AG09319 (cell line): ENCODE measurements at places on chromosomes 12 and 14.

DNA sequence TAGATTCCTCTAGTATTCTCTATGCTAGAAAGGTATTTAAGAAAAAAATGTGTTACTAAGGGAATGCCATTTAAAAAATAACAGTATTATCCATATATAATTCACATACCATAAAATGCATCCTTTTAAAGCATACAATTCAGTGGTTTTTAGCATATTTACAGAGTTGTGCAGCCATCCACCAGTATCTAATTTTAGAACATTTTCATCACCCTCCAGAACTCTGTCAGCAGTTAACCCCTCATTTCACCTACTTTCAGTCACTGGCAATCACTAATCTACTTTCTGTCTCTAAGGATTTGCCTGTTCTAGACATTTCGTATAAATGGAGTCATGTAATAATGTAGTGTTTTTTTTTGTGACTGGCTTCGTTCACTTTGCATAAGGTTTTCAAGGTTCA is 33.4 kb downstream of the TBC1D15 start:
- no peak for DNase-seq

- DNase-seq = no peak
Measured at GRCh38 chr14:102717276-102717675, 60.0 kb upstream of the TRAF3 start.

DNA sequence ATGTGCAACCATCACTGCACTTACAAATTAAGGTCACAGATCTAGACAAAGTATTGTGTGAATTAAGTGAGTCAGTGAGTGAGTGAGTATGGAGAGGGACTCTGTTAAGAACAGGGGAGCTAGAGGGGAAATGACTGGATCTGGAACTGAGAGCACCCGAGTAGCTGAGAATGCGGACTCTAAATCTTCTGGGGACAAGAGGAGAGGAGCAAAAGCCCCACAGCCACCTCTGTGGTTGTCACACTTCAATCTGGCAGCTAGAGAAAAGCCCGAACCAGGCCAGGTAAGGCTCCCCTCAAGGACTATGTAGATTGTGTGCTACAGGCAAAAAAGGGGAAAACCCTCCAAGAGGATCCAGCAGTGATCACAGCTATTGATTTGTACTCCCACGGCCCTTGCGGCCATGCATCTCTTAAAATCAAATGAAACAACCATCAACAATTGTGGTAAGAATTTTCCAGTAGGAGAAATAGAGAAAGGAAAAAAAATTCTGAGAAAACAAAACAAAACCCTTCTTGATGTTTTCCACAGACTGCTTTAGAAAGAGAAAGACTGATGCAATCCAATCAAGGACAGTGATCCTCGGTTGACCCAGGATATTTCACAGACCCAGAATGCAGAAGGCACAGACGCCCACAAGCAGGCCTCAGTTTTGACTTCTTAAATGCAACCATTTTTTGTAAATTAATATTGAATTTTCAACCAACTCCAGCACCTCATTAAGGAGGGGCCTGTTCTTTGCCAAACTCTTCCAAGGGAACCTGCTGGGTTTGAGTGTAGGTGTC is 109.6 kb downstream of the SLC38A6 start:
- DNase-seq = no peak

- no peak for DNase-seq
Measured at GRCh38 chr14:89155491-89155890, 261.5 kb downstream of the FOXN3 start.

DNA sequence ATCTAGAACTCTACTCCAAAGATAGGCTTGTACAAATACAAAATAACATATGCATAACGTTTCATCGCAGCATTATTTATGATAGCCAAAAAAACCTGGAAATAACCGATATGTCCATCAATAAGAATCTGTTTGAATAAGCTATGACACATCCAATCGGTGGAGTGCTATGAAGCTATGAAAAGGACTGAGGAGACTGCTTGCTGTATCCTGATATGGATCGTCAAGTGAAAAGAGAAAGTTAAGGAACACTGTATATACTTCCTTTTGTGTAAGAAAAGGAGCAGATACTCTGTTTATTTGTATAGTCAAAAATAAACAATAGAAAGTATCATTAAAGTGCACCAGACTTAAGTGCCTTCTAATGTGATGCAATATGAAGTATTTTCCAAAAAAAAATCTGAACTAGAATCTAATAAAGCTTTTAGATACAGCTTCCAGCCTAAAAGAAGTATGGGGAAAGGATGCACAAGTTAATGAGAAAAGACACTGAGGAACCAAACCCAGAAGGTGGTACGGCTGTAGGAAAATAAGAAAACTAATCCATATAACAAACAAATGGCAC is 645 bp upstream of the KLHDC1 start:
- no peak for DNase-seq

- no peak for DNase-seq
Measured at GRCh38 chr12:131106349-131106941, 152.7 kb downstream of the ADGRD1 start.

DNA sequence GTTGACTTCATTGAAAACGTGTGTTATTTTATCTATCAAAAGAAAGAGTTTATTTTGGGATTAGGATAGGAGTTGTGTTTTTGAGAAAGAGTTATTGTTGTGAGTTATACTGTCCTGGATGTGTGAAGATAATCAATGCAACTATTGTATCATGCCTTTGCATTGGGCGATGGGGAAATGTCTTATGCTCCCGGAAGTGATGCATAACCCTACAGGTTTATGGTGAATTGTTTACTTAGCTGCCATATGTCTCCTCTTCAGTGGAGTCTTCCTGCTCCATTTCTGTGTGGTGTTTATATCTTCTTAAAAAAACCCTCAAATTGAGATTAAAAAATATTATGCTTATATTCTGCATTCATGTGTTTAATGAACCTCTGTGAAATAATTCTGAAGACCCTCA is 6.5 kb downstream of the PDE3A start:
- DNase-seq = no peak

- DNase-seq = no peak
Measured at GRCh38 chr14:72723858-72724530, 169.9 kb downstream of the DPF3 start.

GRCh38 chr12:110149086-110149660 is 25.0 kb downstream of the IFT81 start:
- DNase-seq = no peak

DNA sequence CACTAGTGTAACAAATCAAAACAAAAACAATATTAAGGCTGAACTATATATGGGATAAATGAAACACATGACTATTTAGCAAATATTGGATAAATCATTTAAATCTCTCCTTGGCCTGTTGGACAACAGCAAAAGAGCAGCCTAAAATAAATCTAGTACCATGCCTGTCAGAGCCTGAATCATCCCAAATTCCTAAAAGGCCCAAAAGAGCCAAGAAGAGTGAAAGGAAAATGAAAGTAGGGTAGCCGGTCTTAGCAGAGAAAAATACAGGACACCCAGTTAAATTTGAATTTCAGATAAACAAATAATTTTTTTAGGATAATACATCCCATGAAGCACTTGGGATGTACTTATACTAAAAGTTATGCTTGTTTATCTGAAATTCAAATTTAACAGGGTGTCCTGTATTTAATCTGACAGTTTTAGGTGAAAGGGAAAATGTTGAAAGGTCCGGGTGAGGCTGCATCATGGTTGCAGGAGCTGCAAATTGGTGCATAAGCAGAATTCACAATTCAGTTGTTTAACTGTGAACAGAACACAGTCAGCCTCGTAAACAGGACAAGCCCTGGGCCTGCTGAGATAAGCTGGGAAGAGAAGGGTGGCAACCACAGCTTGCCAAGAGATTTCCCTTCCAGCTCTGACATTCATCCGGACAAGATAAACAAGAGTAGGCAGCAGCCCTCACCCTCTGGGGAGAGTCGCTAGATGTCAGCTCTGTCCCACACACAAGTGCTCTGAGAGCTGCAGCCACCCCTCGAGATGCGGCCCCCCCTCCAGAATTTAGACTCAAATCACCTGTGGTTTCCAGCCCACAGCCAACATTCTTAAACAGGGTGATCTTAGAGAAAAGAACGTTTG is 30.3 kb downstream of the DMAC2L start:
- DNase-seq = no peak

DNA sequence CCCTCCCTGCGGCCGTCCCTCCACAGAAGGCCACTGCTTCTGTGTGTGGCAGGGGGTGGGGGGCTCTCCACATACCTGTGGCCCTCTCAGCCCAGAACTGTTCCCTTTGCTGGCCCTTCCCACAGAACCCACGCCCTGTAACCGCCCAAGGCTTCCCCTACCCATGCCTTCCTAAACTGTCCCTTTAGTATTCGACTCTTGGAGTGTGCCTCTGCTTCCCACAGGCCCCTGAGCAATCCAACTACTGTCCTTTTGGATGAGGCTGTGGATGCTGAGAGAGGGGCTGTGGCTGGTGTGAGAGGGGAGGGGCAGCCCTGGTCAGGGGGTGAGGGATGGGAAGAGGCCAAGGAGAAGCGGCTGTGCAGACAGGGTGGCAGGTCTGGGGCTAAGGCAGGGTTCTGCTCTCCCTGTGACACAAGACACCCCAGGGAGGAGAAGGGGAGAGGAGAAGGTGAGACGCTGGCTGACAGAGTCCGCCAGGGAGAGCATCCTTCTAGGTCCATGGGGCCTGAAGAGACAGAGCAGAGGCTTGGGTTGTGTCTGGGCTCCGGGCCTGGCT is 46.0 kb downstream of the DLK1 start:
- no peak for DNase-seq

DNA sequence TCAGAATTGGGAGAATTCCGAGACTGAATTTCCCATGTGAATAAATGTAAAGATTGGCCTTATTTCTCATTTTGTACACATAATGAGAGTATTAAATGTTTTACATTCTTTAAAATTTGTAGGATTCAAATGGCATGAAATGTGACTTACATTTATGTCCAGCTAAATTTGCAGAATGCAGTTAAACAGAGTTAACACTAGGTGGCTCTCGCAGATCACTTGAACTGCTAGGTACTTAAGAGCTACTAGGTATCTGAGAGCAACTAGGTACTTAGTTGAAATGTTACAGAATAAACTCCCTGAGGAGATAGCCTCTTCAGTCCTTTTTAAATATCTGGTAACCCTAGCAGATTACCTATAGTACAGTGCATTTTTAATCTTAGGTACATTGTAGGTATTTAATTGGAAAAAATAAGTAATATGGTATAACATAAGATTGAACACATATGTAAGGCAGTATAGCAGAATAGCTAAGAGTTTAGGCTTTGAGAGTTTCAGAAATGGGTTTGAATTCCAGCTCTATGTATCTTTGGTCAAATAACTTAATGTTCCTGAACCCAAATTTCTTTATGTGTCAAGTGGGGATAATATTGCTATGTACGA is 73.8 kb downstream of the KIAA0586 start:
- DNase-seq = peak; percentile 57

GRCh38 chr12:45966486-45966885 is 23.9 kb downstream of the SCAF11 start:
- DNase-seq = no peak

- DNase-seq = peak; percentile 34
Measured at GRCh38 chr12:123237646-123238329, 4.6 kb downstream of the MTRFR start.

DNA sequence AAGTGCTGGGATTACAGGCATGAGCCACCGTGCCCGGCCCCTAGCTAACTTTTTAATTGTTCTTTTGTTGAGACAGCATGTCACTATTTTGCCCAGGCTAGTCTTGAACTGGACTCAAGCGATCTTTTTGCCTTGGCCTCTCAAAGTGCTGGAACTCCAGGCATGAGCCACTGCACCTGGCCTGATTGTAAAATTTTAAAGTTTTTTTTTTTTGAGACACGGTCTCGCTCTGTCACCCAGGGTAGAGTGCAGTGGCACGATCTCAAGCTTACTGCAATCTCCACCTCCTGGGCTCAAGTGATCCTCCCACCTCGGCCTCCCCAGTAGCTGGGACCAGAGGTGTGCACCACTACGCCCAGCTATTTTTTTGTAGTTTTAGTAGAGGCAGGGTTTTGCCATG is 79.1 kb upstream of the SINHCAF start:
- DNase-seq = no peak

GRCh38 chr12:54306925-54307741 is 6.3 kb upstream of the NFE2 start:
- peak; percentile 42 for DNase-seq

- no peak for DNase-seq
Measured at GRCh38 chr12:83123039-83123438, 436.3 kb downstream of the TMTC2 start.

GRCh38 chr14:97697772-97698171 is 900.6 kb downstream of the VRK1 start:
- no peak for DNase-seq

DNA sequence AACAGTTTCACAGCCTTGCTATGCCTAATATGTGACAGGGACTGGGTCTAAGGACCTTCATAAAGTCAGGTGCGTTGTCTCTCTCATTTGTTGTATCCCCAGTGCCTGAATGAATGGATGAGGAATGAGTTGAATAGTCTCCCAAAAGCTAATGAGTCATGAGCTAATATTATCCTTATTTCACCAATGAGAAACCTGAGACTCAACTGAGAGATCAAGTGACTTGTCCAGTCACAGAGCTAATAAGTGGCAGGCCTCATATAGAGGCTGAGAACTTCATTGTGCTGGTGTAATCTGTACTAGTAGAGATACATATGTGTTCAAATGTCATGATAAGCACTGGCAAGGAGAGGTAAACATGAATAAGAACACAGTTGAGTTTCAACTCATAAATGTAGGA is 612.4 kb downstream of the NRXN3 start:
- DNase-seq = no peak

DNA sequence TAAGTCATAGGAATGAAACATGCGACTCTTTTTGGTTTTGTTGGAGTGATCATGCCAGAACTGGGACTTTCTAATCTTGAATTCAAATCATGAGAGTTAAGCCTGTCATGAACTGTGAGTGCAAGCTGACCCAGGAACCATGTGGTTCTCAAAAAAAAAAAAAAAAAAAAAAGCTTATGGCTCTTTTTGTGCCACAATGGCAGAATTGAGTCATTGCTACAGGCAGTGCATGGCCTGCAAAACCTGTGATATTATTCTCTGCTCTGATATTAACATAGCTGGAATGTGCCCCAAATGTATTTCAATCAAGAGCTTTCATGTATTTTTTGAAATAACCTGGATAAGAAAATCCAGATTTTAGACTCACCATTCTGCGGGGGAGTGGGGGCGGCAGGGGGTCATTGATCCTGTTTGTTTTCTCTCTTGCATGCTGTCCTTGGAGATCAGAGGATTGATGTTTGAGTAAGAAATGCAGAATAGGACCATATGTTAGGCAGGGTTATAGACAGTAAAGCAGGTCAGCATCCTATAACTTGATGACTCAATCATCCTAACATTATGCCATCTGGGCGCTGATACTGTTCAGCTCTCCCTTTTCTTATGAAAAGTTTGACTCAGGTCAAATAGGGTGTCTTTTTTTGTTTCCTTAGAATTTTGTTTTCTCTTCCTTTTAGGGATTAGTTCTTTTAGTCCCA is 797.4 kb downstream of the DIO2 start:
- no peak for DNase-seq

DNA sequence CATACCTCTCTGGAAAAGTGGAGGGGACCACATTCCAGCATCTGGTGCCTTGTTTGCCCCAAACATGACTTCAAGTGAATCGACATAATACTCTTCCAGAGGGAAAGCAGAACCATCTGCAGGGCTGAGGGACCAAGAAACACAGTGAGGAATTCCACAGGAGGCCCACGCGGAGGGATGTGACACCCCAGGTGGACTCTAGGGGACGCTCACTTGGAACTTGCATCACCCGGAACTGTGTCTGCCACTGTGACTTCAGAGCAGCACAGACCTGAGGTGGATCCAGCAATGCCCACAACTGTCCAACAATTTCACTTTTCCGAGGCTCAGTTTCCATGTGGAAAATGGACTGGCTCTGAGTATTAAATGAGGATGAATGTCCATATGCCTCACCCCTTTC is 14.3 kb upstream of the CLMN start:
- no peak for DNase-seq

GRCh38 chr12:22410486-22410885 is 76.0 kb upstream of the ST8SIA1 start:
- DNase-seq = no peak

GRCh38 chr14:96349286-96350075 is 13.7 kb downstream of the ATG2B start:
- no peak for DNase-seq
